ENCODE measurements at places on chromosomes 16 and 17.

GRCh38 chr17:64073771-64074703 is 53.6 kb upstream of the ICAM2 start:
- DNase-seq, result no peak

DNA sequence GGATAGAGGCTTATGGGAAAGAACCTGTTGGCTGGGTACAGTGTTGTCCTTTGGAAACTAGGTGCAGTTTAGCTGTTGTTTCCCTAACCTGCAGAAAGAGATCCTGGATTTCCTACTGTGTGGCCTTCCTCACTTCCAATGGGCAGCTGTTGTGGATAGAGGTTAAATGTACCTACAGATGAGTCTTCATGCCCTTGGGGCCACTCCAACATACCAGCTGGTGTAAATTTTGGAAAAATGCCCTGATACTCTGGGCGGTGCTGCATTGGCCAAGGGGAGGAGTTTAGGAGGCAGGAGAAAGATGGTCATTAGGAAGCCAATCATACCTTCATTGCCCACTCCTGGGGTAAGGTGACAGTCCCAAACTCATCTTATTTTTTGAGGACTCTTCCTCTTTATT is 70.2 kb downstream of the SNX11 start:
- no peak for DNase-seq

- no peak for DNase-seq
Measured at GRCh38 chr17:21020622-21021021, 22.2 kb downstream of the USP22 start.

- DNase-seq, result no peak
Measured at GRCh38 chr16:86774931-86775330, 196.6 kb downstream of the FOXL1 start.

GRCh38 chr16:49617016-49617629 is 238.8 kb downstream of the ZNF423 start:
- no peak for DNase-seq

DNA sequence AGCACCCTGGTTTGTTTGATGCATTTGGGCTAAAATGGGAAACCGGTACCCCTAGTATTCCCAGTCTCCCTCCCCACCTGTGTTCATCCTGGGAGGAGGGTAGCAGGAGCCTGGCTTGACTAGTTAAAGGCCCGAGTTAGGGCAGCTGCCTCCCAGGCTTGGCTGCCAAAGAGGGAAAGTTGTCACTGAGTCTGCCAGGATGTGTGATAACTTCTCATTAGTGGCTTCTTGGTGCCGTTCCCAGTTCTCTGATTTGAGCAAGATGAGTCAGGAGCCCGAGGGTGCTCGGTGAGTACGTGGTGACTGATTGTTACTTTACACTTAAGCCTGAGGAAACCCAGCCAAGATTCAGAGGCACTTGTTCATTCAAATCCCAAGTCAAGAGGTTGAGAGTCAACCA is 2.5 kb downstream of the KRT32 start:
- no peak for DNase-seq

DNA sequence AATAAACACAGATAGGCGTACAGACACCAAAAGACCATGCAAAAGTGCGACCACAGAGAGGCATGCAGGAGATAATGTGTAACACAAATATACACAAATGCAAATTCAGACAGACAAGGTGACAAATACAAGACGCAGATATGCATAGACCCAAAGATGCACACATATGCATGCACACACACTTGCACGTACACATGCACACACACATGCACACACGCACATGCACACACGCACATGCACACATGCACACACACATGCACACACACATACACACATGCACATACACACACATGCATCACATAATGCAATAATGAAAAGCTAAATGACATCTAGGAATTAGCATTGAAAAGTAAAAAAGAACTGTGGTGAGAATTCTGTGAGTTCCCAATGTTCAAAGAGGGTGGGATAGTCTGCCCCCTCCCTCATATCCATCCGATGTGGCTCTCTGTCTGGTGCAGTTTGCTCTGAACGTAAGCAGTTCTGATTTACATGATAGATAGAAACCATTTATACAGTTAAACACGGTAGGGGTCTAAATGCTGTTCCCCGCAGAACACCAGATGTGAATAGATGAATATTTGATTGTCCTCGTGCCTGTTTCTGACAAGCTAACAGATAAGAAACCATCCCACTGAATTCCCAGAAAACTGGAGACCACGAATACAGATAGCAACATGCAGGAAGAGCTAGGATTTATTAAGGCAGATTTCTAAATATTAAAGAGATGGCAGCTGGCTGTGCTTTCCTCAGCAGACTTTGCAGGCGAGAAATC is 186.1 kb downstream of the TMEM114 start:
- no peak for DNase-seq

GRCh38 chr17:19332371-19333131 is 30.0 kb downstream of the B9D1 start:
- no peak for DNase-seq

DNA sequence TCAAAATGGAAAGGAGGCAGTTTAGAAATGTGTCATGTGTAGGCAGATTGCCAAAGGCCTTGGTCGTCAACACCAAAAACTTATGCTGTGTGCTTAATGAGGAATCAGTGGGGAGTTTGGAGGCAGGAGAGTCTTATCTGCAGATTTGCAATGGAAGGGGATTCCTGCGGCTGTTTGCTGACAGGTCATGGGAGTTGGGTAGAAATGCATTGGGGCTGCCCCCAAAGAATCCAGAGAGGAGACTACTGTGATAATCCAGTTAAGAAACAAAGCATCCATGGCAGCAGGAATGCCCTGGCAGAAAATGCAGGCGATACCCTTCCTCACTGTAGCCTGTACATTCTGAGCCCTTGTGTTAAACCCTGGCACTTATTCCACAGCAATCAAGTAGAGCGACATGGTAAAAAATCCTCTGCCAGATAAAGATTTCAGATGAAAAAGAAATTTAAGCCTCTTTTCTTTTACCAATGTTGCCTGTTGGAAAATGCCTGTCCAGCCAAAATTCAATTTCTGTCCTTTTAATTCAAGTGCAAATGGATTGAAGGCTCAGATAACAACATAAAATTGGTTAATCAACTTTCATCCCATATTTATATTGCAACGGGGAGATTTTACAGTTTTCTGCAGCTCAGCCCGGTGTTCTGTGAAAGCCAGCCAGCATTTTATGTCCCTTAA is 491.0 kb upstream of the CDH5 start:
- DNase-seq, result no peak

DNA sequence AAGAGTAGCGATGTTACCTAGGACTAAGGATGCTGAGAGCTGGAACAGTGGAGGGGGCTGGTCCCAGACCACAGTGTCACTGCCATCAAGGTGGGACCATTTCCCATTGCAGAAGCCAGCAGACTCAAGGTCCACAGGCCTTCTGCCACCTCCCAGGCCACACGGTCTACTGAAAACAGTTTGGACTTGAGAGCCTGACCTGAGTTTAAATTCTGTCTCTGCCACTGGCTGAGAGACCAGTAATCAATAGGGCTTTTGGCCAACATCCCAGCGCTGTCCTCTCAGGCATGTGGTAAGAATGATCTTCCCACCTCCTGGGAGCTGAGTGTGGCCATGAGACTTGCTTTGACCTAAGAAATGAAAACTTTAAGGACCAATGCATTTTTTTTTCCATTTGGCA is 331.4 kb upstream of the CDH5 start:
- DNase-seq, result no peak

- no peak for DNase-seq
Measured at GRCh38 chr16:17638134-17638533, 167.4 kb upstream of the XYLT1 start.

Measured in T-helper 22 cell (primary cell).